ENCODE measurements at places on chromosomes 1 and 21. TPM values are rescaled to one million over a fixed set of nuclear protein-coding genes. Genes with fewer than 3 reads are reported as not detected.

The SMIM11 gene
- 20.8 TPM for total RNA-seq

The SLX9 gene
- total RNA-seq, result 20.4 TPM

The UBE2U gene
- not detected for total RNA-seq

The ADAMTS5 gene
- 52.2 TPM for total RNA-seq

The PAQR7 gene
- total RNA-seq, result 13.4 TPM

The KPRP gene
- total RNA-seq, result not detected

The DIRAS3 gene
- 0.36 TPM for total RNA-seq

The LCE2A gene
- total RNA-seq, result not detected

The SLAMF1 gene
- total RNA-seq, result not detected

- DNase-seq, result no peak
- H3K36me3 ChIP-seq, result peaks cover 1% of the 10 kb centered on the region
- peak overlapping the region; percentile 19 for H3K27ac ChIP-seq
- H3K27me3 ChIP-seq, result no peaks in the 10 kb centered on the region
- H3K4me1 ChIP-seq, result peaks cover 25% of the 10 kb centered on the region
Observed at GRCh38 chr21:31354604-31355443, 10.8 kb upstream of the TIAM1 start.

DNA sequence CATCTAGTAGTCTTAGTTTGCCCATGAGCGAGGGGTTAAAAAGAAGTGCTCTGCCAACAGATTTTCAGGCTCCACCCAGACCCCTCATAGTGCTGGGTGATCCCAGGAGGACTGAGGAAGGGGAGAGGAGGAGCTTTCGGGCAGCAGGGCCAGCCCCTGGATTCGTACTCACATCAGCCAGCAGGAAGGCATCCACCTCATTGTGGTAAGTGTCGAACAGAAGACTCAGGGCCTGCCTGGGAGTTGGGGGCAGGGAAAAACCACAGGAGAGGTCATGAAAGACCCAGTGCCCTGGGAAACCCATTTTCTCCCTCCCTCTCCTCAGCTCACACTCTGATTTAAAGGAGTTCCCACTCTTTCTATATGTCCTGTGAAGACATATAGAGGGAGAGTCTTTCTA is 34.9 kb downstream of the PIK3C2B start:
- peak; percentile 14 for DNase-seq
- no peaks in the 10 kb centered on the region for H3K27me3 ChIP-seq
- no peaks in the 10 kb centered on the region for H3K4me1 ChIP-seq
- H3K27ac ChIP-seq, result no peak overlapping the region

- no peak overlapping the region for H3K27ac ChIP-seq
- H3K27me3 ChIP-seq, result no peaks in the 10 kb centered on the region
- H3K36me3 ChIP-seq, result peaks cover 3% of the 10 kb centered on the region
- DNase-seq, result no peak
Observed at GRCh38 chr1:220796530-220796929, 9.8 kb downstream of the MTARC1 start.

GRCh38 chr1:192861860-192862259 is 53.0 kb downstream of the RGS2 start:
- no peak for DNase-seq
- no peak overlapping the region for H3K27ac ChIP-seq
- no peaks in the 10 kb centered on the region for H3K27me3 ChIP-seq
- H3K36me3 ChIP-seq, result no peaks in the 10 kb centered on the region
- no peaks in the 10 kb centered on the region for H3K4me1 ChIP-seq

DNA sequence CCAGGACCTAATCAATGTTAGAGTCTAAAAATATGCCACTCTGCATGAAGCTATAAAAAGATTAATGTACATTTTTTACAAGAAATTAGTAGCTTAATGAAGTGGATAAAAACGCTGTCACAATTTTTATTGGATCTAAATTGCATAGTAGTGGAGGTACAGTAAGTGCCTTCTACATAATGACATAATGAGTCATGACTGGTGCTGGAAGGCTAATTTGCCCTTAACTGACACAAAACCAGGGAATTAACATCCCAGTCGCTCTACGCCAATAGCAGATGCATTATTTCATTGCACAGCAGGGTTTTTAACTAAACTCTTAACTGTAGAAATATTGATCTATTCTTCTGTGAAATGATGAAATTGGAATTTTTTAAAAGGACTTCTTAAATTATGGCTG is 33.3 kb downstream of the RRAGC start:
- no peaks in the 10 kb centered on the region for H3K36me3 ChIP-seq
- no peaks in the 10 kb centered on the region for H3K4me1 ChIP-seq
- H3K4me3 ChIP-seq, result no peak overlapping the region
- DNase-seq, result no peak
- peaks cover 18% of the 10 kb centered on the region for H3K27me3 ChIP-seq

- no peak overlapping the region for H3K4me3 ChIP-seq
- DNase-seq, result no peak
- H3K27me3 ChIP-seq, result no peaks in the 10 kb centered on the region
- peaks cover 46% of the 10 kb centered on the region for H3K4me1 ChIP-seq
- peak overlapping the region; percentile 36 for H3K27ac ChIP-seq
- H3K36me3 ChIP-seq, result no peaks in the 10 kb centered on the region
Observed at GRCh38 chr1:54271341-54271740, 71.4 kb downstream of the MRPL37 start.

- H3K27ac ChIP-seq, result peak overlapping the region; percentile 94
- no peak for DNase-seq
- no peaks in the 10 kb centered on the region for H3K27me3 ChIP-seq
- no peak overlapping the region for H3K4me3 ChIP-seq
- H3K4me1 ChIP-seq, result peaks cover 77% of the 10 kb centered on the region
Observed at GRCh38 chr1:161953256-161953920, 70.3 kb downstream of the OLFML2B start.

DNA sequence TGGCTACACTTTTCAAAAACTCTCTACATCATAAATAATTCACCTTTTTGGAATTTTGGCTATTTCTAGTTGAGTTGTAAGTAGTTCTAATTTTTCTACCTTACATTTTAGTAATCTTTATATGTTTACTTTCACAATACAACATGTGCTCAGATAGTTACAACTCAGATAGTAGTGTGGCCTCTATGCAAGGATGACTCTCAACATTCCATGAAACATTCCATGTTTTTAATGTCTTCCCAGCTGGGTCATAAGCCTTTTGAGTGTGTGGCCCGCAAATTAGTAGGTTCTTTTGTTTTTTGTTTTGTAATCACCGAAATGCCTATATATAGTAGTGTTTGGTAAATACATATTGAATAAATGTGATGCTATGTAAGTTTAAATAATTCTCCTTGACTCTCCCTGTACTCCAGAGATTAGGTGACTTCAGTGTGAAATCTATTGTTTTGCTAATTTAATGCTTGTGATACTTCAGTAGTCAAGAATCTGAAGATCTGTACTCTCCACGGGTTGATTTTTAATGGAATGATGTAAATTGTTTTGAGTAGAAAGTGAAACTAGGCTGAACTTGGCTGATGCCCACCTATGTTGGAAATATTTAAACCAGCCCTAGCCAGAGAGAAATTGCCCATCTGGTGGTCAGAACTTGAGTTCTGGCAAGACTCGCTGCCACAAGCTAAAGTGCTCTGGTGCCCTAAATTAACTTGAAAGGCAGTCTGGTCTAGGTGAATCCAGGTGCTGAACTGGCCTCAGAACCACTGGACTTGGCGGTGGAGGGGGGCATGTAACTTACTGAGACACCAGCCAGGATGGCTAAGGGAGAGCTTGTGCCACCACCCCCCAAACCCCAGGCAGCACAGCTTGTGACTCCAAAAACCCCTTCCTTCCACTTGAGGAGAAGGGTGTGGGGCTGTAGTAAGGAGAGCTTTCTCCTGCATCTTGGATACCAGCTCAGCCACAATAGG is 165.6 kb downstream of the USP25 start:
- peaks cover 6% of the 10 kb centered on the region for H3K4me1 ChIP-seq
- no peak overlapping the region for H3K4me3 ChIP-seq
- DNase-seq, result no peak
- no peak overlapping the region for H3K27ac ChIP-seq
- no peaks in the 10 kb centered on the region for H3K27me3 ChIP-seq

DNA sequence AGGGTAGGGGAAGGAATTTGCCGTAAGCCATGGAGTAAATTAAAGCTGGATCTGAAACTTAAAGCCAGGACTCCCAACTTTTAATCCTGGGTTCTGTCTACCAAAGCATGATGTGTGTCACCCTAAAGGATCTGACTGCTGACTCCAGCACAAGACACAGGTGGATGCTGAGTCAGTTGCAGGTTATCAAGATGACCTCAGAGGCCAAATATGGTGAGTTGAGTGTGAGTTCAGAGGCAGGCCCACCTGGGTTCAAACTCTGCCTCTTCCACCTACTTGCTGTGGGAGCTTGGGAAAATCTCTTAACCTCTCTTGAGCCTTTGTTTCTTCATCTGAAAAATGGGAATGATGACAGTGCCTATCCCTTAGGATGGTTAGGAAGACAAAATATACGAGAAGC is 16.7 kb upstream of the LDLRAP1 start:
- H3K4me1 ChIP-seq, result peaks cover 3% of the 10 kb centered on the region
- peaks cover 4% of the 10 kb centered on the region for H3K36me3 ChIP-seq
- H3K27me3 ChIP-seq, result peaks cover 12% of the 10 kb centered on the region
- no peak overlapping the region for H3K4me3 ChIP-seq

GRCh38 chr1:218735436-218736032 is 390.4 kb downstream of the TGFB2 start:
- H3K4me1 ChIP-seq, result peaks cover 37% of the 10 kb centered on the region
- no peak for DNase-seq

- no peaks in the 10 kb centered on the region for H3K27me3 ChIP-seq
- peaks cover 27% of the 10 kb centered on the region for H3K36me3 ChIP-seq
- H3K4me1 ChIP-seq, result peaks cover 73% of the 10 kb centered on the region
- H3K4me3 ChIP-seq, result no peak overlapping the region
- H3K27ac ChIP-seq, result peak overlapping the region; percentile 99
Observed at GRCh38 chr1:27542463-27543273, 52.7 kb upstream of the WASF2 start.

GRCh38 chr21:28627691-28628090 is 365.0 kb downstream of the LTN1 start:
- H3K36me3 ChIP-seq, result peaks cover 4% of the 10 kb centered on the region
- no peak overlapping the region for H3K27ac ChIP-seq
- peaks cover 19% of the 10 kb centered on the region for H3K4me1 ChIP-seq
- no peak for DNase-seq
- H3K27me3 ChIP-seq, result no peaks in the 10 kb centered on the region

DNA sequence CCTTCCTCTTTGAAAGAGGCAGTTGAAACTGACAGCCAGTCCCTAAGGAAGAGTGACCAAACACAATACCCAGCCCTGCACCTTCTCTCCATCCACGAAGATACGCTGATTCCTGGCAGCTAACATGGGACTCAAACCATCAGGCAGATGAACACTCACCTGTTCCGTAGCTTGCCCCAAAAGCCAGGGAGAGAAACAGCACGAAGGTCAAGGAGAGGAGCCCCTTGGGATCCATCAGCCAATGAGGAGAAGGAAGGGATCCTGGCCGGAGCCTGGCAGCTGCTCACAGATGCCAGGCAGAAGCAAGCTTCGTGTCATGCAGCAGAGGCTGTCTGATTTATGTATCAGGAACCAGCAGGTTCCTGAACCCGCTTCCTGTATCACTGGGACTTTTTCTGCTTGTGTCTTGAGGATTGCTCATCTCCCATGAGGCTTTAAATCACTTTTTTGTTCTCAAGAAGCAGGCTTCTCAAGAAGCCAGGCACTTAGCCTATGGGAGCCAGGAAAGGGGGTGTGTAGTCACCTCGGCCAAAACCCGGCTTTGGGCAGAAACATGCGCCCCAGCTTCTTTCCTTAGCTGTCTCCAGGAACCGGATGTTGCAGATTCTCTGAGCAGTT is at the start of gene SLAMF1:
TSS of gene SLAMF1 (minus strand) at position 334 of the 618 bp plus-strand sequence. CDS start at position 235, 99 bp downstream.
- H3K4me1 ChIP-seq, result no peaks in the 10 kb centered on the region
- peaks cover 15% of the 10 kb centered on the region for H3K27me3 ChIP-seq
- H3K36me3 ChIP-seq, result no peaks in the 10 kb centered on the region
- no peak within 1 kb of the TSS for H3K27ac ChIP-seq
- H3K4me3 ChIP-seq, result no peak within 1 kb of the TSS

DNA sequence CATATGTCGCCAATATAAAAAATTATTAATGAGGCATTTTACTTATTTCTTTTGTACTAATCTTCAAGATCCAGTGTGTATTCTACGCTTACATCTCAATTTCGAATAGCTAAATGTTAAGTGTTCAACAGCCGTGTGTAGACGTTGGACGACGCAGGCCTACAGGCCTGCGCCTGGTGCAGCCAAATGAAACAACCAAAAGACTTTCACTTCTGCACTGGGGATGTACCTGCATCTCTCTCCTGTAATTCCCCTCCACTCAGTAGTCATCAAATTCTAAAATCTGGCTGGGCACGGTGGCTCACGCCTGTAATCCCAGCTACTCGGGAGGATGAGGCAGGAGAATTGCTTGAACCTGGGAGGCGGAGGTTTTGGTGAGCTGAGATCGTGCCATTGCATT is 76.8 kb upstream of the HNRNPU start:
- no peaks in the 10 kb centered on the region for H3K27me3 ChIP-seq
- no peak for DNase-seq
- H3K36me3 ChIP-seq, result no peaks in the 10 kb centered on the region

DNA sequence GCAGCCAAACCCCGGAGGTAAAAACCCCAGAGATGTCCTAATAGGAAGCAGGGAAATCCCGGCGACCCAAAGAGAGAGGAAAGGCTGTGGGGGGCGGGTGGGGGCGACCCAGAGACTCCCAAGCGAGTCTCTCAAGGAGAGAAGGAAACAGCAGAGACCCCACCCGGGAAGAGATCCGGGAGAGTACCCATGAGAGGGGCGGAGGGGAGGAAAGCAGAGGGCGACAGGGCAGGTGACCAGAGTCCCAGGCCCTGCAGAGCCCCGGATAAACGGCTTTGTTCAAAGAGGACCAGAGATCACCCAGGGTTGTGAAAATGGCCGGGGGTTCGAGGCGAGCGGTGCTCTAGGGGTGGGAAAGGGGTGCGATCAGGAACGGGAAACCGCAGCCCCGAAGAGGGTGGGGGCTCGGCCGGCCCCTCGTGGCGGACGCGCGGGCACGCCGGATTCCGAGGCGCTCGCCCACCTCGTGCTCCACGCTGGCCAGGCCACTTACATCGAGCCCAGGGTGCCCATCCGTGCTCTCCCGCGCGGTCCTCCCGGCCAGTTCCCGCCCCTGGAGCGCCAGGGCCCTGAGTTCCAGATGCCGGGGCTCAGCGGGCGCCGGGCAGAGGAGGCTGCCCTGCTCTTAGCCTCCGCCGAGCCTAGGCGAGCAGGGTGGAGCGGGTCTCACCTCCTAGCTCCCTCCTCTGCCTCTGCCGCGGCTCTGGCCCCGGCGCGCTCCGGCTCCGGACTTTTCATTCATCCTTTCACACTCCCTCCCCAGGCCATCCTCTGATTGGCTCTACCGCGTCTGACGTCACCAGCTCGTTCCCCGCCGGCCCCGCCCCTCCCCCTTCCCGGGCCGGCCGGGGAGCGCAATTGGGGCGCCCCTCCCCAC is 52.3 kb downstream of the RHBG start:
- no peaks in the 10 kb centered on the region for H3K36me3 ChIP-seq
- peaks cover 93% of the 10 kb centered on the region for H3K27me3 ChIP-seq
- peaks cover 16% of the 10 kb centered on the region for H3K4me1 ChIP-seq
- no peak overlapping the region for H3K27ac ChIP-seq
- peak overlapping the region; percentile 49 for H3K4me3 ChIP-seq

GRCh38 chr1:77541162-77541545 is 141.3 kb downstream of the ZZZ3 start:
- no peaks in the 10 kb centered on the region for H3K36me3 ChIP-seq
- H3K4me1 ChIP-seq, result peaks cover 29% of the 10 kb centered on the region
- no peak for DNase-seq
- H3K27me3 ChIP-seq, result no peaks in the 10 kb centered on the region
